ENCODE measurements at places on chromosomes 3 and 15.
A peak's percentile ranks its signal among the peaks of the same experiment; 100 is the strongest.

- no peak for DNase-seq
These were observed 267.4 kb downstream of the CGGBP1 start for GRCh38 chr3:87791248-87792027.

GRCh38 chr3:186789554-186790260, 6.3 kb downstream of the EIF4A2 start:
- no peak for DNase-seq

DNA sequence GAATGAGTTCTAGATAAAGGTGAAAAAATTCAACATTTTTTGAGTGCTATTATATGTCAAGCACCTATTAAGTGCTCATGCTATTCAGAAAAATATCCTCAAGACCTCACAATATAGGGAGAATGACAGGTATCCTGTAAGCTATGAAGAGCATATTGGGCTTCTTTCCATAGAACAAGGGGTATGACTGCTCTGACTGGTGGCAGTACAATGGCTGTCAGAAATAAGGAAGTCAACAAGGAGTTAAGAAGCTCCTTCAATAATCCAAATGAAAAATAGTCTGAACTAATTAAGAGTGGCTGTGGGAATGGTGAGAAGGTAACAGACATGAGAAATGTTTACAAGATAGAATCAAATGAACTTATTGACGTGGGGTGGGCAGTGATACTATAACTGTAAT, 24.7 kb downstream of the NPTN start:
- DNase-seq: no peak

DNA sequence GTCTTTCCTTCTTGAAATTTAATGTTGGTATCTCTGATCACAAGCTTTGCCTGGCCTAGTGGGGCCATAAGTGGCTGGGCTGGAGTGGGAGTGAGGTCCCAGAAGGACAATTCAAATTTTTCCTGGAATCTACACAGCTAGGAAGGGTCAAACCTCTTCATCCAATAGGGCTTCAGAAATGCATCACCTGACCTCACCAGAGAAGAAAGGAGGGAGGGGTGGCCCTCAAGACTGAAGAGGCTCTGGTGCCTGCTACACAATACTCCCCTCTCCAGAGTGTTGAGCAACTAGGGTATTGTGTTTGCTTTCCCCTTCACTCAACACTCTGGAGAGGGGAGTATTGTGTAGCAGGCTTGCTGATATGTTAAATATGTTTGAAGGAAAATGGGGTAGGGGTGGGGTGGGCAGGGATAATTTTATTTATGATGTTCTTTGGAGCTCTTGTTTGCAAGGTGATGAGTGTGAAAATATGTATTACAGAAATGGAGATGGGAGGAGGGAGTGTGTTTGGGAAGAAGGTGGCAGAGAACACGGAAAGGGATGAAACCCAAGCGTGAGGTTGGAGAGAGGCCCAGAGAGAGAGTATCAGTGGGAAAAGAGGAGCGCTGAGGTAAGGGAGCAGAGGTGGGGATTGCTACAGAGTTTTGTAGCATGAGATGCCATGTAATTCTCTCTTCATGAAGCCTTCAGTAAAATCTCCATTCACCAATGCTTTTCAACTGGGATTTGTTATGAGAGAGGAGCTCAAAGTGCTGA, 5.7 kb upstream of the KLHL24 start:
- no peak for DNase-seq

- DNase-seq: no peak
These were observed 158.3 kb downstream of the SLCO3A1 start for GRCh38 chr15:92011611-92012367.

DNA sequence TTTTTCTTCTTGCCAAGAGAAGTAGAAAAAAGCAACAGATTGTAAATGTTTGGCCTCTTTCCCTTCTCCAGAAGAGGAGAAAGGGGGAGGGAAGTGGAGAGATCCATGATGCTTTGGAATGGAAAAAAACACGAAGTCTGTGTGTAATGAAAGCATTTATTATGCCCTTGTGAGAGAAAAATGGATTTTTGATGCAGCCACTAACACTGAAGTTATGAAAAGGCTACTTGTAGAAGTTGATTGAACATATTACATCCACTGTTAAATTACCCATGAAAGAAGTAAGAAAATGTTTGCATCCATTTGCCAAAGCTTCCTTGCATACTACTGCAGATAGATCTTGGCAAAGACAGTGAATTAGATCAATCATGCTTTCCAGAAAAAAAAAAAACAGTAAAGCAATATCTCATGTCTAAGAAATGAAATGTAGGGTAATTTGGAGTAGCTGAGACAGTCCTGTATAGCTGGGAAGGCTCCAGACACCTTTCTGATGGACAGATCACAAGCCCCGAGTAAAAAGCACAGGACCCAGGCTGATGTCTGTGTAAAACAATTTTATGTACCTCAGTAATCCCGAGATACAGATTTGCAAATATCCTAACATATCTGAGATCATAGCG, 295.5 kb downstream of the PLOD2 start:
- no peak for DNase-seq

- DNase-seq: no peak
These were observed 15.4 kb downstream of the SH3BP5 start for GRCh38 chr3:15316998-15317435.

DNA sequence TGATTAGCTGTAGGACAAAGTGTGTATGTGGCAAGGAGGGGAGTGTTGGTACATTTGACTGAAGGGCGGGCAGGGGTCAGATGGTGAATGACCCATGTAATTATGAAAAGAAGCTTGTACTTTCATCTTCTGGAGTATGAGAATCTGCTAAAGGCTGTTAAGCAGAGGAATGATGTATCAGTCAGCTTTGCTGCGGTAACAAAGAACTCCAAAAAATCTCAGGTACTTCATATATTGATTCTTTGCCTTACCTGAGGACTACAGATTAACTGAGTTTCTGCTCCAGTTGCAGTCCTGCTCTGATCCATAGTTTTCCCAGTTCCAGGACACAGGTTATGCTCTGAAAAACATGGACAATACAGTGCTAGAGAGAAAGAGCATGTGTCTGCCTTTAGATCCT, 115.1 kb downstream of the NEK11 start:
- no peak for DNase-seq

- DNase-seq: no peak
These were observed 519.0 kb upstream of the PROK2 start for GRCh38 chr3:72303926-72304325.

GRCh38 chr3:20068512-20069177, 28.4 kb downstream of the KAT2B start:
- DNase-seq: no peak

DNA sequence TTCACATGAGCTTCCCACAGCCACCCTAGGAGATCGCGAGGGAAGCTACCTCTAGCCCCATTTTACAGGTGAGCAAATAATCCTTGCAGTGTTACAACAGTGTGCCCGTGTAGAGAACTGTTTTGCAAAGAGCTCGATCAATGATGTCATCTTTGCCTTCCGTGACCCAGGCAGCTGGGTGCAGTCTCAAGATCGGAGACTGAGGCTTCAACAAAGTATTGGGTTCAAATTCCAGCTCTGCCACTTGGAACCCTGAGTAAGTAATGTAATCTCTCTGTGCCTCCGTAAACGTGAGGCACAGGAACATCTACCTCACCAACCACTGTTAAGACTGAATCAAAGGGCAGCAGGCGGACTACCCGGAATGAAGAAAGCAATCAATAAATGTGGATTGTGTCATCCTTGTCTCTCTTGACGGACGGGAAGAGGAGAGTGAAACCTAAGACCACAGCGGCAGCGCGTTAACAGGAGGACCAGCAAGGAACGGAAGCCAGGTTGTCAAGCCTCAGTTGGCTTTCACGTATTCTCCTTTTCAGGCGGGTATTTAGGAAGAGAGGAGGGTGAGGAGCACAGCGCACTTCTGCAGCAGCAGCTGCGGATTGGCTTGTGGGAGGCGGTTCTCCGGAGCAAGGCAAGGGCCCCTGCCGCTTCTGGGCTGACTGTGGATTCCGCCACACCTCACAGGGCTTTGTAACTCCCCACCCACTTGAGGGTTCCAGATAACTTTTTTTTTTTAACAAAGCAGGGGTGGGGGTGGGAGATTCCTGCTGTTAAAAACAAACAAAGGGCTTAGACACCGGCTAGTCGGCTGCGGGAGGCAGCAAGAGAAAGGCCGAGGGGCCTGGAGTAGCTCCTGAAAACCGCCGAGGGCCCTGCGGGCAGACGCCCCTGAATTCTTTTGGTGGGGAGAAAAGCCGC, 1.5 kb upstream of the SMAD3 start:
- no peak for DNase-seq

GRCh38 chr3:98869391-98869790, 32.1 kb downstream of the DCBLD2 start:
- no peak for DNase-seq

GRCh38 chr3:178206521-178206920, 329.7 kb upstream of the KCNMB2 start:
- no peak for DNase-seq

DNA sequence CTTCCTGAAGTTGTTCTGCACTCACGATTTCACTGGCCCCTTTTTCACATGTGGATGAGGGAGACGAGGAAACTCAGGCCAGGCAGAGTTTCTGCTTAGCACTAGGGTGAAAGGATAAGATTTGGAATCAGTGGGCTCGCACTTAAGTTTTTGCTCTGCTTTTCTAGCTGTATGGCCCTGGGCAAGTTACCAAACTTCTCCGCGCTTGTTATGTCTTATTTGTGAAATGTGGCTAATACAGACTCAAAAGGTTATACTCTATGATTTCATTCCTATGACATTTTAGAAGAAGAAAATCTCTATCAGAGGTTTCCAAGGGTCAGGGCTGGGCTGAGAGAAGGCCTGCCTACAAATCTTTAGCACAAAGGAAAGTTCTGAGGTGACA, 191.9 kb upstream of the LRIG1 start:
- no peak for DNase-seq

DNA sequence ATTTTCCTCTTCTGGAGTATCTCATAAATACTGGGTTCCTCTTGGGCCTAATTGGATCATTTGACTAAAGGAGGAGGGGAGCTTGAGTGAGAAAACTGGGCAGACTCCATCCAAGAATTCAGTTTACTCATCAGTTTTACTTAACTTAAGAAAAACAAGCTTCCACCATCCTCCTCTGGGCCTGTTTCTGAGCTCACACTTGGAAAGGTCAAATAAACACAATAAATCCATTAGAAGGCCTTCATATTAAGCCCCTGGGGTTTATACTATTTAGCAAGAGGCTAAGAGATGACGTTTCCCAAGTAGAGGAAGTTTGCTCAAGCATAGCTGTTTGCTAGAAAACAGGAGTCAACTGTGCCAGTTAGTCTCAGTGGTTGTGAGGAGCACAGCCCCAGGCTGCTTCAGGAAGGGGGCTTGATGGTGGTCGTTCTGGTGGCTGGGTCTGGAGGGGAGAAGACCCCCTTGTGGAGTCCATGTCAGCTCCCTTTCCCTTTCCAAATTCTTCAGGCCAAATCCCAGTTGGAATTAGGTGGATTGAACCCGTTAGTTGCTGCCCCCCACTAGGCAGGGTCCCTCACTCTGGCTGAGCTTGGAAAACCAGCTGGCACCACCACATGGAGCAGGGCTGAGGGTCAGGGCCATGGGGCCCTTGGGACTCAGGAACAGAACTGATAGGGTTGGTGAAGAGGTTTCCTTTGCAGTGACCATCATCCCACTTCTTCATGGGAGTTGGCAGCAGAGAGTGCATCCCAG, 64.8 kb downstream of the SPSB4 start:
- DNase-seq: no peak

- DNase-seq: no peak
These were observed 46.8 kb downstream of the CA12 start for GRCh38 chr15:63334821-63335220.

GRCh38 chr3:38651153-38651789, 1.8 kb upstream of the SCN5A start:
- DNase-seq: peak; percentile 34

- no peak for DNase-seq
These were observed 640.8 kb downstream of the TUSC7 start for GRCh38 chr3:117350371-117350770.

DNA sequence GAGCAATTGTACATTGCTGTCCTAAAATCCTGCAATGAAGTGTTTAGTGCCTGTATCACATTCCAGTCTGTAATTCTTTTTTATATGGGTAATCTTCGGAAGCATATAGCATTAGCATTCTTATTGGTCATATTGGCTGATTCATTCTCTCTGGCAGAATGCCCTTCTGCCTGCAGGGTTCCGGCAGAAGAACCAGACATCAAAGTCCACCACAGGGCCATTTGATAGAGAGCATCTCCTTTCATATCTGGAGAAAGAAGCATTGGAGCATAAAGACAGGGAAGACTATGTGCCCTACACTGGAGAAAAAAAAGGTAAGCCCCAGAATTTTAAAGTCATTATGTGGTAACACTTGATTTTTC, 39.6 kb downstream of the TMOD3 start:
- no peak for DNase-seq

- DNase-seq: no peak
These were observed 54.7 kb upstream of the ONECUT1 start for GRCh38 chr15:52844823-52845222.

- DNase-seq: no peak
These were observed 31.9 kb upstream of the STRIT1 start for GRCh38 chr3:155325263-155325835.

- no peak for DNase-seq
These were observed 50.8 kb upstream of the PRR23E start for GRCh38 chr3:127141921-127142730.

GRCh38 chr15:72342385-72342784, 22.4 kb upstream of the CELF6 start:
- DNase-seq: no peak

DNA sequence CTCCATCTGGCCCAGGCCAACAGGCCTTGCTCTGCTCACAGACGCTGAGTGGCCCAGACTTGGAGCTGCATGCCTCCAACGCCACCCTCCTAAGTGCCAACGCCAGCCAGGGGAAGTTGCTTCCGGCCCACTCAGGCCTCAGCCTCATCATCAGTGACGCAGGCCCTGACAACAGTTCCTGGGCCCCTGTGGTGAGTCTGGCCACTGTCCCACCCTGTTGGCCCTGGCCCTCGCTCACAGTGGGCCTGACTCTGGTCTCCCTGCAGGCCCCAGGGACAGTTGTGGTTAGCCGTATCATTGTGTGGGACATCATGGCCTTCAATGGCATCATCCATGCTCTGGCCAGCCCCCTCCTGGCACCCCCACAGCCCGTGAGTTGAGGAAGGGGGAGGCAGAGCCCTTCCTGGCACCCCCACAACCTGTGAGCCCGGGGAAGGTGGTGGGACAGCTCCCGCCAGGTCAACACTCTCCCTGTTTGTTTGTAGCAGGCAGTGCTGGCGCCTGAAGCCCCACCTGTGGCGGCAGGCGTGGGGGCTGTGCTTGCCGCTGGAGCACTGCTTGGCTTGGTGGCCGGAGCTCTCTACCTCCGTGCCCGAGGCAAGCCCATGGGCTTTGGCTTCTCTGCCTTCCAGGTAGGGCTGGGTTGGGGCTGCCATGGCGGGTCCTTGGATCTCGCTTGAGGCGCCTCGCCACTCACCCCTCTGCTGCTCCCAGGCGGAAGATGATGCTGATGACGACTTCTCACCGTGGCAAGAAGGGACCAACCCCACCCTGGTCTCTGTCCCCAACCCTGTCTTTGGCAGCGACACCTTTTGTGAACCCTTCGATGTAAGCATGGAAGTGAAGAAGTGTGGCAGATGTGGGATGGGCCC, 10.0 kb downstream of the NT5DC2 start:
- no peak for DNase-seq

- no peak for DNase-seq
These were observed 130.8 kb downstream of the ZNF621 start for GRCh38 chr3:40655551-40655950.

Measured in activated naive CD8-positive, alpha-beta T cell treated with anti-CD3 and anti-CD28 coated beads, Interleukin-2, amount 50 U/mL, for 16 hours (primary cell).